Sigmoid colon (tissue), 7 donors: ENCODE measurements at places on chromosomes 5 and 9. TPM values are rescaled to one million over a fixed set of nuclear protein-coding genes. Genes with fewer than 3 reads are reported as not detected.

DNA sequence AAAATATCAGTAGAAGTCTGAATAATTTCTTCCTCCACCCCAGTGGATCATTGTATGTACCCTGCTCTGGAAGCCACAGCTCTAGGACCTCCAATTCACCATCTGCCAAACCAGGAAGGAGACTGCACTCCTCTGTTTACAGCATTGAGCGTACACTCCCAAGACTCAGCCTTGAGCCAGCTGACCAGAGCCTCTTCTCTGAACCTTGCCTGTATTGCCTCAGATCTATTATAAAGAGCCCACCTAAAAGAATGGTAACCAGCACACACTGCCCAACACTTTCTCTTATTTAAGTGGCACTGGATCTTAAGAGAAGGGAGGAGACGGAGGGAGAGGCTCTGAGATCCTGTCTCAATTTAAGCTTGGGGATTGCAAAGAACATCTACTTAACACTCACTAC, 217.8 kb upstream of the RASEF start:
- H3K27ac ChIP-seq: no peak overlapping the region
- no peak for DNase-seq
- no peaks in the 10 kb centered on the region for H3K36me3 ChIP-seq
- no peak overlapping the region for H3K4me3 ChIP-seq
- H3K27me3 ChIP-seq: no peaks in the 10 kb centered on the region
- no peaks in the 10 kb centered on the region for H3K4me1 ChIP-seq

DNA sequence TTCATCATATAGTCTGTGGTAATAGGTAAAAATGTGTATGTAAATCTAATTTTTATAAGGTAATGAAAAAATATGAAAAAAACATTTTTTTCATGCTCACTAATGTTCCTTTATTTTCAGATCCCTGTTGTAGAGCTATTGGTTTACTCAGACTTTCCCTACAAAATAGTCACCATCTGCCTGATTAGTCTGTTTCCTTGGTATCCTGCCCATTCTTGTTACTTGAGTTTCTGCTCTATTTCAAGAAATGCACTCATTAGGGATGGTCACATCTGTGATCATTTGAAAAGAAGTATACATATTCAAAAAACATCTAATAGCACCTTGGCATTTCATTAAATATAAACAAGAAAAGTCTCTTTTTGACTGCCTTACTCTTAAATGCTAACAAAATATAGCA, 21.6 kb upstream of the RASA1 start:
- H3K4me3 ChIP-seq: no peak overlapping the region
- H3K27me3 ChIP-seq: no peaks in the 10 kb centered on the region
- no peak for DNase-seq
- no peaks in the 10 kb centered on the region for H3K36me3 ChIP-seq

The CTNND2 gene
- total RNA-seq: 0.66 TPM

GRCh38 chr5:31469886-31470285, 62.0 kb downstream of the DROSHA start:
- DNase-seq: no peak
- no peaks in the 10 kb centered on the region for H3K4me1 ChIP-seq
- H3K36me3 ChIP-seq: peaks cover 8% of the 10 kb centered on the region
- H3K27ac ChIP-seq: no peak overlapping the region
- no peak overlapping the region for H3K4me3 ChIP-seq

- H3K36me3 ChIP-seq: no peaks in the 10 kb centered on the region
- H3K4me3 ChIP-seq: no peak overlapping the region
- peaks cover 18% of the 10 kb centered on the region for H3K4me1 ChIP-seq
- peak; percentile 95 for DNase-seq
These were observed 144.5 kb upstream of the TNC start for GRCh38 chr9:115262477-115262876.
